ENCODE measurements at places on chromosomes 4 and X.

DNA sequence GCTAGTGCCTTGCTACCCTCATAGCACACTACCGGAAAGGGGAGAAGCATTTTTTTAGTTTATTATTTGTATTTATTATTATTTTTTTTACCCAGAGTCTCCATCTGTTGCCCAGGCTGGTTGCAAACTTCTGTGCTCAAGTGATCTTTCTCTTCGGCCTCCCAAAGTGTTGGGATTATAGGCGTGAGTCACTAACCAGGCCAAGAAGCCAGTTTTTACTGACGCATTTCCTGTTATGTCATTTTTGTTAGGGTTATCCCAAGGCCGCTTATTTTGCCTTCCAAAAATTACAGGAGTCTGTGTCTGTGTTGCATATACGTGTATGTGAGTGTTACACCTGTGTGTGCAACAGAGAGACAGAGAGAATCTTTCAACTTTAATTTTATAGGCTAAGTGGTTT is 404.5 kb downstream of the GBA3 start:
- no peak for DNase-seq

DNA sequence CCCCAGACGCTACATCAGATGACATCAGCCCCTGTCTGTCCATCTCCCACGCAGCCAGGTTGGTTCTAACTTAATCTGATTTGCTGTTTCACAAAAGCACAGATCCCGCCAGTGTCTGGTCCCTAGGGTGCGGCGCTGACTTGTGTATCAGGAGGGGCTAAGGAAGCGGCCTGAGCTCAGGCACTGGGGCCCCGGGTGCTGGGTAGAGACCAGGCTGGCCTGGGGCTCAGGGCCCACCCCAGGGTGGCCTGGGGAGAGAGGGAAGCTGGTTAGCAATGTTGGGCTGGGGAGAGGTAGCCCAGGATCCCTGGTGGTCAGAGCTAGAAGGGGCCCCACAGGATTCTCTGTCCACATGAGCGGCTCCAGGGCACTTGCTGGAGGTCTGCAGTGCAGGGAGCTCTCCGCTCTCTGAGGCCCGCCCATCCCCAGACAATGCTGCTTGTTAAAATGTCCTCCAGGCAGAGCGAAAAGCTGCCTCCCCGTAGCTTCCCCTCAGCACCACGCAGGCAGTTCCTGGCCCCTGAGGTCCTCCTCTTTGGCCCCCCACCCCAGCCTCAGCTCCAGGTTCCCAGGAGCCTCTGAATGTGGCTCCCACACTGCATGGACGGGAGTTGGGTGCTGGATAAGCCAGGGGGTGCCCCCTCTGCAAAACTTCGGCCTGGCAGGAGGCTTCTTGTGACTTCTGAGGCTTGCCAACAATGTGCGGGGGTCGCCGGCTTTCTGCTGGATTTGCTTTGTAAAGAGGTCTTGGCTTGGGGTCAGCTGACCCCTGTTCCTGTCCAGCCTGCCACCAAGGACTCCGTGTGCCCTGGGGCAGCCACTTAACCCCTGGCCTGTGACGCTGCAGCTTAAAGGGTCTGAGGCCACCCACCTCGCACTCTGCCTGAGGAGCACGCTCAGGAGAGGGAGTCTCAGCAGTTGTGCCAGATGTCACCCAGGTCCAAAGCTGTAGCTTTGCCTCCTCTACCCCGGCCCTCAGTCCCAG is 112.9 kb downstream of the CPZ start:
- DNase-seq: no peak

DNA sequence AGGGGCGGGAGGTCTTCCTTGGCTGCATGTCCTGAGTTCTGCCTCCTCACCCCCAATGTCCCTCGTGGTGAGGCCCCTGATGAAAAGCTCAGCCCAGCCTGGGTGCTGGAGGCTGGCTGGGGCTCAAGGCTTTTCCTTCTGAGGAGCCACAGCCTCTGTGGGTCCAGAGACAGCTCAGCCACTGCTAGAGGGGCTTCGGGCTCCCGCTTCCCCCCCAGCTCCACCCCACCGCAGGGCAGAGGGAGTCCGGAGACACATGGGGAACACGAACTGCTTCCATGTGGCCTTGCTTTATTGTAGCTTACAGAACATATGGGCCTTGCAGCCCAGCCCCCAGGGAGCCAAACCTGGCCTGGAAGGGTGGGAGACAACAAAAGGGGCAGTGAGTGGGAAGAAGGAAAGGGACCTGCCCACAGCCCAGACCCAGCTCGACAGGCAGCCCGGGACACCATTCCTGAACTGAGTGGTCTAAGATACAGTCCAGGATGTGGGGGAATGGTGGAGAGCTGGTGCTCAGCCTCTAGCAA is 89.9 kb upstream of the NKX1-1 start:
- no peak for DNase-seq

DNA sequence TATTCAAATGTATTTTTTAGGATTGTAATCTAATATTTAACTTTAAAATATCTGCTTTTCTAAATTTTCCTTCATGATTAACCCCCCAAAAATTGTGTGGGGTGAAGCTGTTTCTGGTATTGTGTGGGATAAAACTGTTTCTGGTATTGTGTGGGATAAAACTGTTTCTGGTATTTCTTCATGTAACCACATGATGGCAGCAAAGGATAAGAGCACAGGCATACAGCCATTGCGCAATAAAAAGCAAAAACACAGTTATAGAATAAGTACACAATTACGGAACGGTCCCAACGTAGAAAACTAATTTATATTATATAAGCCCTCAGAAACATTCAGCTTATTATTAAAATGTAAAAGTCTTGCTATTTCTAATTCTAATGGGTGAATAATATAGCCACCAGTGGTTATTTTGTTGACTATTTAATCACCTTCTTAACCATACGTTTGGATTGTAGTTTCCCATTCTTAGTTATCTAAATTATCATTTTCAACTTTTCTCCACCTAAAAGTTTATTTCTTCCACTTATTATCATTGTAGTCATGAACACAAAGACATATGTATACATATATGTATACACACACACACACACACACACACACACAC is 333.9 kb upstream of the FSTL5 start:
- DNase-seq: no peak

DNA sequence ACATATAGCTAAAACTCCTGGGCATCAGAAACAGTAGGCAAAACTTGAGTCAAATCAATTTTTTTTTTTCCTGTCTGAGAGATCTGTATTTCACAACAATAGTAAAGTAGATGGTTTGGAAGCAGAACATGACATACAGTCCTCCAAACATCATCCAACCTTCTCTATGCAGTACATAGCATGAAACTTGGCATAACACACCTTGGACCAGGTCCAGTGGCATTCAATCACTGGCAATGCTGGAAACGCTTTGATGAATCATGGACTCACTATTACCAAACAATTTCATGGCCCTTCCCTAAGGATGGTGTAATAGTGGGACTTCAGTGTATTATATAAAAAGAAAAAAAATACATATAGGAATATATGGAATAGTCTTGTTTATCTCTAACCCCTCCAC is 154.6 kb downstream of the FMR1NB start:
- DNase-seq: no peak

DNA sequence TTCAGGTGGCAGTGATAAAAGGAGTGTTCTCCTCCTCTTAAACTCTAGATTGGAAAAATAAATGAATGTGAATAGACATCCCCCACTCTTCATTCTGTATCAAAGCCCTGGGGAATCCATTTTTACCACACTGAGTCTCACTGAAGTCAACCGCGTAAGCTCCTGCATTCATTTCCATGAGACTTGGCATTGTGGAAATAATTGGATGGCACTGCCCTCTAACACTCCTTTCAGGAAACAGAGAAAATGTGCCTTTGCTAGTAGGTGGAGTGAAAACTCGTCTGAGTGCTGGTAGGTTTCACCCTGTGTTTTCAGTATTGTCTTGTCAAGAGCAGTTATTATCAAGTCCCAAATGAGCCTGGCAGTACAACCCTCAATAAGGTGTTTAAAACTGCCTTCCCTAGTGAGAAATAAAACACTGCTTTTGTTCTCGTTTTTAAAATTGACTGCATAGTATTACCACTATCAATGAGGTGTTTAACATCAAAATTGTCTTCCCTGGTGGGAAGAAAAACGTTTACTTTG is 9.7 kb upstream of the CDKN2AIP start:
- no peak for DNase-seq

- DNase-seq: no peak
Observed at GRCh38 chr4:17112292-17112659, 213.8 kb upstream of the LDB2 start.

- DNase-seq: no peak
Observed at GRCh38 chr4:97106161-97106560, 1037.1 kb downstream of the STPG2 start.

DNA sequence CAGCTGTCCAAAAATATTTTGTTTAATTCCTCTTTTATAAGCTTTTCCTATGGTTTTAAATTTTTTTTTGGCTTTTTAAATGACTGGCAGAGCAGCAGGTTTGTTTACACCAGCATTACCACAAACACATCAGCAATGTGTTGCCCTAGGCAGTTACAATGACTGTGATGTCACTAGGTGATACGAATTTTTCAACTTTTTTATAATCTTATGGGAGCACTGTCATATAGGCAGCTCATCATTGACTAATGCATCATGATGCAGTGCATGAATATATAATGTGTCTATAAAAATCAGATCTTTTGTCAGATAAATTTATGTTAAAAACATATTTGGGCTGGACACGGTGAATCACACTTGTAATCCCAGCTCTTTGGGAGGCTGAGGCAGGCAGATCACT is 231.6 kb upstream of the SLIT2 start:
- no peak for DNase-seq

GRCh38 chrX:118631586-118631985 is 95.8 kb upstream of the IL13RA1 start:
- no peak for DNase-seq

DNA sequence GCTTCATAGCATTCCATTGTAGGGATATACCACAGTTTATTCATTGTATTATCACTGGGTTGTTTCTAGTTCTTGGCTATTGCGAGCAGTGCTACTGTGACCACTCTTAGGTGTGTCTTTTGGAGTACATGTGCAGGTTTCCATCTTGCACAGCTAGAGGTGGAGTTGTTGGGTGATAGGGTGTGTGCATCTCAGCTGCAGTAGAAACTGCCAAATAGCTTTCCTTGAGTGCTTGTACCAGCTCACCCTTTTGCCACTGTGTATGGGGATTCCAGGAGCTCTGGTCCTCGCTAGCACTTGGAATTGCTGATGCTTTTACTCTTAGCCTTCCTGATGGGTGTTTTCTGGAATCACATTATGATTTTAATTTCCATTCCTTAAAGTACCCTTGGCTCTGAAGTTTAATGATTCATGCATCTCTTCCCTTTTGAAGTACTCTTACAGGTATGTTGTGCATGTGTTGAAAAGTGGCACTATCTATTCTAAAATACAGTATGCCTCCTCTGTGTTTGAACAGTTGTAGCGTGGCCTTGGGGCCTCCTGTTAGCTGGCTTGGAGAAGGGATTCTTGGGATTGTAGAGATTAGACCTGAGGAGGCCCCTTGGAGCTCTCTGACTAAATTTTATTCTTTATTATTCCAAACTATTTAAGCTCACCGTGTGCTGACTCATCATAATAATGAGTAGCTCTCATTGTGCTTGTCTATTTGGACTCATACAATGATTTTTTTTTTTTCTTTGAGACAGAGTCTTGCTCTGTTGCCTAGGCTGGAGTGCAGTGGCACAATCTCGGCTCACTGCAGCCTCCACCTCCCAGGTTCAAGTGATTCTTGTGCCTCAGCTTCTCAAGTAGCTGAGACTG is 38.4 kb downstream of the HTT start:
- DNase-seq: no peak
